ENCODE measurements at places on chromosomes 2 and 18.

DNA sequence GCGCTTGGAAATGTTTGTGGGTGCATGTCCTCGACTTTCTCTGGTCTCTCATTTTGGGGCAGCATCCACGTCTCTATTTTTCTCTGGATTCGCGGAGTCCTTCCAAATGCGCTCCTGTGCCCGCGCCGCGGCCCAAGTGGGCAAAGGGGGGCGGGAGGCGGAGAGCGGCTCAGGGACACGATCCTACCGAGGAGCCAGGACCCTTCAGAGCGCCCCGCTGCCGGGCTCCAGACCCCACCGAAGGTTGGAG is 990 bp downstream of the EPAS1 start:
- DNase-seq: peak; percentile 21

GRCh38 chr18:54780285-54780861 is 47.9 kb upstream of the RAB27B start:
- no peak for DNase-seq

- DNase-seq: no peak
Observed at GRCh38 chr18:49572611-49573345, 10.9 kb downstream of the LIPG start.

GRCh38 chr2:201313362-201313761 is 43.8 kb downstream of the FLACC1 start:
- no peak for DNase-seq

GRCh38 chr2:66665124-66665984 is 230.4 kb downstream of the MEIS1 start:
- DNase-seq: no peak

DNA sequence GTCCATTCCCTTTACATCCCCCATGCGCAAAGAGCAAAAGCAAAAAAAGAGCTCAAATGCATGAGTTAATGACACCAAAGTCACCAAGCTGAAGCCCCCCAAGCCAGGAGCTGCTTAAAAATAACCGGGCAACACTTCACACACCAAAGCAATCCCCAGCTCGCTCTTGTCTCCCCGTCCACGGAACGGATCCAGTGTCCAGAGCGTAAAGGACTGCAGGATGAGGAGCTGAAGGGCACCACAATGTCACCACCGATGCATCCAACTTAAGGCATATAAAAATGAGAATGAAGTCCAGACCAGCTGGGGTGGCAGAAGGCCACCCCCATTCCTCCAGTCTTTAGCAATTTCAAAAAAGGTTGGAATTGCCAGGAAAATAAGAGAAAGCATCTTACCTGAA is 8.7 kb downstream of the SMAD7 start:
- DNase-seq: no peak

GRCh38 chr2:178412047-178412446 is 38.9 kb downstream of the PRKRA start:
- DNase-seq: no peak
